ENCODE measurements at places on chromosomes 7 and 10.

DNA sequence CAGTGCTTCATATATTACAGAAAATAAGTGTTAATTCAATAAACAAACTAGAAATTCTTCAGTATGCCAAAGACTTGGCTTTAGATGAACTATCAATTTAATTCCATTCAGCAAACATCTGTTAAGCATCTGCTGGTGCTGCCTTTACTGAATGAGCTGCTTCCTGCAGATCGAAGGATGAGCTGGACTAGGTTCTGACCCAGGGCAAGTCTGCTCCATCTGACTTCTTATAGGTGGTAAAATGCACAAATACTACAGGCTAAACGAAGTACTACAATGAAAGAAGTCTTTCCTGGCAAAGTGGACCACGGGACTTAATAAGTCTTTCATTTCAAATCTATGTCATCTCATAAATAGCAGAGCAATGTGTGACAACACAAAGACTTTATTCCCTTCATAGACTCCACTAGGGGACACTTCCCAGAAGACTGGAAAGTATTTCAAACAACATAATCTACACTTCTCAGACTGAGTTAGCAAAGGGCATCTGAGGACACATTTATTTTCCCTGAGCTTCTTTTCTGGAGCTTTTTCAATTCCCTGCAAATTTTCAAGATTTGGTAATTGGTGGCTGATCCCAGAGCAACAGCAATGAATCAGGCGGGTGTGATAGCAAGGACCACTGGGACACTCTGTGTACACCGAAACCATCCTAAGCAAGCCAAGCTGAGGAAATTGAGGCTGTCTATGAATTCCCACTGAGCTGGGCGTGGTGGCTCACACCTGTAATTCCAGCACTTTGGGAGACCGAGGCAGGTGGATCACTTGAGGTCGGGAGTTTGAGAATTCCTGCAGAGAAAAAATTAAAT lies 108.9 kb upstream of the FRMD4A start:
- no peak for DNase-seq

DNA sequence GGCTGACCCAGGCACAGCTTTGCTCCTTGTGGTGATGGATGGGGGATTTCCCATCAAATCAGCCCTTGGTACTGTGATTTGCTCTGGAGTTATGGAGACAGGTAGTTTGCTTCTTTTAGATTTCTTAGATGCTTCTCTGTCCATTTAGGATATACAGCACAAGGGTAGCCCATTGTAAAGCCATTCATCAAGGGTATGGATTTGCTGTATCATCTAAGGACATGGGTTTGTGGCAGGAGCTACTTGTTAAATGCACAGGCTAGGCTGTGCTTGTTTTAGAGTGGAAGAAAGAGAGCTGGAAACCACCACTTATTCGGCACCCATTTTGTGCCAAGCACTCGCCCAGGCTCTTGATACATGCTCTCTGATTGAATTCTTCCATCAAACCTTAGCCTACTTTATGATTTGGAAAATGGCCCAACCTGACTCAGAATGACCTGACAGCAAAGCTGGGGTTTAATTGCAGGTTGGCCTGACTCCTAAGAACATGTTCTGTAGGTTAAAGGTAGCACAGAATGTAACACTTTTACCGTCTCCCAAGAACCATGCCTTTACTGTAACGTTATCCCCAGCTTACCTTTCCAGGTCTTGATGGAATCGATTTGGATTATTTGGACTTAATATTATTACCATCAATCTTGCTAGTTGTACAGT lies 168.0 kb downstream of the SNX10 start:
- DNase-seq: no peak

GRCh38 chr7:80095545-80095944 lies 39.1 kb upstream of the GNAI1 start:
- no peak for DNase-seq

DNA sequence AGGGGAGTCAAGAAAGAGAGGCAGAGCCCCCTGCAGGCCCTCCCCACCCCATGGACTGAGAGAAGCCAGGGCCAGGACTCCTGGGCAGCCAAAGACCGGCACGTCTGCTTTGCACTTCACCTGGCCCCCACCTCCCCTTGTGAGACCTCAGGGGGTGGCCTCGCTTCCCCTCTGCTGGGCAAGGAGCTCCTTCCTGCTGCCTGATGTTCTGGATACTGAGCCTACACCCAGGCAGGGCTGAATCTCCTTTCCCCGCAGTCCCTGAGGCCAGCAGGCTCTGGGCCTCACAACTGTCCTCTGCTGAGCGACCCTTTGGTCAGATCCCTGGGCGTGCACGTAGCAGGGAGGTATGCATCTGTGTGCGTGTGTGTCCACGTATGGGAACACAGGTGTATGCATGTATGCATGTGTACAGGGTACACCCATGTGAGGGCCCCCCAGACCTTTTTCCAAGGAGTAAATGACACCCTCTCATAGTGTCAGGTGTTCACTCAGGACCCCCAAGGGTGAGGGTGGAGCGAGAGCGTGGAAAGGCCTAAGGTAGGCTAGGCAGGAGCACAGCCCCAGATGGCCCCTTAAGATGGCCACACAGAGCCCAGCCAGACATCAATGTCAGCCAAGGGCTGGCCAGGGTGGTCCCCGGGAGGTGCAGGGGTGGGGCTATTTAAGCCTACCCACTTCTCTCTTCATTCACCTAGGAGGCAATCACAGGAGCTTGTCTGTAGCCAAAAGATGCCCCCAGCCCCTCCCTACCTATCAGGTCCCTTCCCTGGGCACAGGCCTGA lies 1.9 kb upstream of the RET start:
- DNase-seq: no peak

DNA sequence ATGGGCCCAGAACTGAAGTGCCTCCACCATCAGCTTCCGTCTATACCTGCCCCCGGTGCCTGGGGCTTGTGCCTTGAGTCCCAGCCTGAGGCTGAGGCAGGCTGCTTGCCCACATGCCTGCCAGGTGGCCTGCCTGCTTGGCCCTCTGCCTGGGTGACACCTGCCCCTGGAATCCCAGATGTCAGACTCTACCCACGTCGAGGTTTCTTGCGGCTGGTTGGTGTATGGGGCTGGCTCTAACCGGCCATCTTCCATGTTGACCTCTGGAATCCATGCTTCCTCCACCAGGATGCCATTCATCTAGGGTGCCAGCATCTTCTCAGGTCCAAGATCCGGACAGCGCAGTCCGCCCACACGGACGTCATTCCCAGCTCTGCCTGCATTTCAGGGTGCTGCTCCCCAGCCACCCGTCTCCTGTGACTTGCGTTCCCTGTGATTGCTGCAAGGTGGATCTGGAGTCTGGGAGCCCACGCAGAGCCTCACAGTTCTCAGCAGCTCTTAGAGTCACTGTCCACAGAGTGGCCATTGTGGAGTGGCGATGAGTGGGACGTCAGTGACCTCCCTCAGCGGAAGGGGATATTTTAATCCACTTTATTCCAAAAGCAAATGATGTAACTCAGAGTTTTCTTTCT lies 298.1 kb downstream of the TCERG1L start:
- DNase-seq: no peak

- DNase-seq: no peak
These were observed 13.6 kb downstream of the TMEM236 start for GRCh38 chr10:17765602-17766001.

GRCh38 chr10:34121781-34122622 lies 693.1 kb downstream of the PARD3 start:
- DNase-seq: no peak

DNA sequence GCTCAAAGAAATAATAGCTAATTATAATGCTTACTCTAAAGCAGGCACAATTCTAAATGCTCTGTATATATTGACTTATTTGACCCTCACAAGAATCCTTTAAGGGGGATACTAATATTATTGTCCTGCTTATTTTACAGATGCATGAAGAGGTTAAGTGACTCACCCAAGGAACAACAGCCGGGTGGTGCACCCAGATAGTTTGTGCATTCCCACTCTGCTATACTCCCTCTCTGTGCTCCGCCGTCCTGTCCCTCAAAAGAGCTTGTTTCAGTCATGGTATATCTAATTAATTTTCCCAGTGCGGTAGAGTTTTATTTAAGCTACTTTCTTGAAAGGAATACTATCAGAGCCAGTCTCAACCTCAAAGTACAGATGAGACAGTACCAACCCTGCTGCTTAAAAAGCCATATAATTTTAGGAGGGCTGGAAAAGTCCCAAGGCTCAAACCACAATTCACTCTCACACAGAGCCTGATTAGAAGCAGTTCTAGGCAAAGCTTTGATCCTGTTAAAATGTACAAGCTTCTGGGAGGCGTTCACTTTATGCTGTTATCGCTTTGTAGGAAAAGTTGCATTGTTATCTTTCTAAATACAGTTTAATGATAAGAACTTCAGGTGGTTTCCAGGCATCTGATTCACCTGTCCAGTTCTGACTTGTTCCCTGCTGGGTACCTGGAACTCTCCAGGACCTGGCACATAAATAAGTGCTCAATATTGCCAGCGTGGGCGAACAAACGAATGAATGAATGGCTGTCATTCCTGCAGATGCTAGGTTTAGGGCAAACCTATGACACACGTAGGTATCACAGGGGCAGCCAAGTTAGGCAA lies 261.5 kb upstream of the KLF14 start:
- no peak for DNase-seq

DNA sequence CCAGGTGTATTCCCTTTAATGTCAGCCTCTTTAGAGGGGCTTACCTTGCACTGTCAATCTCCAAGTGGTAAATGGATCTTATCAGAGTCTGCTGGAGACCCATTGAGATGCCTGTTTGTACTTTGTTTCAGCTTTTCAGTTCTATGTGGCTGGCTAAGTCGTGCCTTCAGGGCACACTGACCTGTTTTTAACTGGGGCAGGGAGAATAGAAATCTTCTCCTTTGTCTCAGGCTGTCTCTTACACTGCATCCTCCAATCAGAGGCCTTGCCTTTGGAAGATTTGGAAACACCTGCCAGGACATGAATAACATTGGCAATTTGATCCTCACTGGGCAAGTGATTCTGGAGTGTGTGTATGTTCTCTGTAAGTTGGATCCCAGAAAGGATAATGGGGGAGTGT lies 65.0 kb downstream of the POU6F2 start:
- DNase-seq: no peak

DNA sequence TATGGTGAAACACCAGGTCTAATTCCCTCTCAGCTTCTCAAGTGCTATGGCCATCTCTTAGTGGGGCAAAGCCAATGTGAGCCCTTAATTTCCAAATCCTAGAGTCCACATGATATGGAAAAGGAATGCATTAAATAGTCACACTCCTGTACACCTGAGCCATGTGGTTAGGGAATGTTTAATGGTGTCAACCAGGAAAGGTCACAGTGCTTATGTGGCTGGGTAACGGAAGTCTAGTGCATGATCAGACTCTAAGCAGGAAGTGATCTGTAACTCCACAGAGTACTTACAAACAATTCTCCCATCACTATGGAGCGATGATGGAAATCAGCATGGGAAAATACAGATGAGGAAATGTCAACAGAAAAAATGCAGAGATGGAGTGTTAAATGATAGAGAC lies 148.8 kb downstream of the MAGI2 start:
- no peak for DNase-seq

DNA sequence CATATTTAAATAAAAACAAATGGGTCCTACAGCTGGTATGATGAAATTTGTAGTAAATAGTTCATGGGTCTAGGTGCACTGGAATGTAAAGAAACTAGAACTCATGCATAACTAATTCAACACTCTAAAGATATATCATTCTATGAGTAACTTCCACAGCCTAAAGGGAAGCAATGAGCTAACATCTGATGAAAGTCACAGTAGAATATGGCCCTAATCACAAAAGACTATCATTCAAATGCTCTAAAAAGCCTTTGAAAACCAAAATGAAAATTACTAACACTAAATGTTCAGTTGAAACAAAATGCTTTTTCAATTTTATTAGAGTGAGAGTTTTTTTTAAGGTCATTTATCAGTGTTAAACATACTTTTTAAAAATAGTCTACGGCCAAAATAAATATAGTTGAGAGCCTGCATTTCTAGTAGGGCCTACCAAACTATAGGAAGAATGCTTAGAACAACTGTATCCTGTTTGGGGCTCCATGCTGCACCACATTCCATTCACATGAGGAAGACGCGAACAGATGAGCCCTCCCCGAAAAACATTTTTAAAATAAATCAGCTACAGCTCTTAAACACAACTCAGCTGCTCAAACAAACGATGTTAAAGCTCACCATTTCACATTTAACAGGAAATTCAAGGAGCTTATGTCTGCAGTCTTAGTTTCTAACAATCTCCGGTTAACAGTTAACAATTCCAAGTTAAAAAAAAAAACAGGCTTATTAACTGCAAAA lies 134.5 kb downstream of the NRBF2 start:
- no peak for DNase-seq

DNA sequence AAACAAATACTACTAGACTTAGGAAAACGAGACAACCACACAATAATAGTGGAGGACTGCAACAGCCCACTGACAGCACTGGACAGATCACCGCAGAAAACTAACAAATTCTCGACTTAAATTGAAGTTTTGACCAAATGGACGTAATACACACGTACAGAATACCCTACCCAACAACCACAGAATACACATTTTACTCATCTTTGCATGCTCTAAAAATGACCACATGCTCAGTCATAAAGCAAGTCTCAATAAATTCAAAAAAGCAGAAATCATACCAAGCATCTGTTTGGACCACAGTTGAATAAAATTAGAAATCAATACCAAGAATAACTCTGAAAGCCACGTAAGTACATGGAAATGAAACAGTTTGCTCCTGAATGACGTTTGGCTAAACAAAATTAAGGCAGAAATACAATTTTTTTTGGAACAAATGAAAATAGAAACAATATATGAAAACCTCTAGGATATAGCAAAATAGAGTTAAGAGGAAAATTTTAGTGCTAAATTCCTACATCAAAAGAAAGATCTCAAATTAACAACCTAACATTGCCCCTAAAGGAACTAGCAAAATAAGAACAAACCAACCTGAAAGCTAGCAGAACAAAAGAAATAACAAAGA lies 30.6 kb downstream of the MAPK8 start:
- DNase-seq: no peak

DNA sequence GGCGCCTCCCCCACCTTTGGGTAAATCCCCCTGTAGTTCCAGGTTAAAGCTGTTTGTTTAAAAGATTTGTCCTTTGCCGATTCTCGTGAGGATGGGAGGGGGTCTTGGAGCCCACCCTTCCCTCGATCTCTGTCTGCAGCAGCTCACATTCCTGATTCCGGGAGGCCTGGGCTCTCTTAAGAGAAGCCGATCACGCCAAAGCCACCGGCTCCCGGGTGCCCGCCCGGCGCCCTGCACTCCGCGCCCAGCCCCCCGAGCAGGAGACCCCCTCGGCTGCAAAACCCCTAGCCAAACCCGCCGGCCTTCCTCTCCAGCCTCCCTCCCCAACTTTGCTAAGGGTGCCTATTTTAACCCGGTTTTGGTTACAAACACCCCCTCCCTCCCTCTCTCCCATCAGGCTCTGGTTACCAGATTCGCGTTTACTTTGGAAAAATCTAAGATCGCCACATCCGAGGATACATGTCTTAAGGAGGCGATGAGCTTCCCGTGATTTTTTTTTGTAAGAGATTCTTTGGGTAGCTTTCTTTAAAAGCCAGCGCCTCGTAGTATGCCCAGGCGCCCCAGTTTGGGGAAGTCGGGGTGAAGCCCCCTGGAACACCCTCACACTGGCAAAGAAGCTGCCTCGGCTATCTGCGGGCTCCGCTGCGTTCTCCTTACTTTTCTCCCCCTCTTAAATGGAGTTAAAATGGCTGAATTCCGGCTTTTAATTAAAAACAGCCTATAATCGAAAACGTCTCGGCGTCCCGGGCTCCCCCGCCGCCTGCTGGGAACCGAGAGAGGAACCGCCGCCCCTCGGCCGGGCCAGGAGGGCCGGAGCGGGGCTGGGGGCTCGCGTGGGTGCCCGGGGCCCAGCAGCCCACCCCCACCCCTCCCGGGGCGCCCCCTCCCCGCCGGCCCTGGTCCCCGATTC lies 983 bp downstream of the TNRC18 start:
- DNase-seq: no peak
